ENCODE measurements at places on chromosomes 13 and 19.
A peak's percentile ranks its signal among the peaks of the same experiment; 100 is the strongest.

GRCh38 chr13:98169331-98169730, 7.7 kb downstream of the RNF113B start:
- no peak for DNase-seq

DNA sequence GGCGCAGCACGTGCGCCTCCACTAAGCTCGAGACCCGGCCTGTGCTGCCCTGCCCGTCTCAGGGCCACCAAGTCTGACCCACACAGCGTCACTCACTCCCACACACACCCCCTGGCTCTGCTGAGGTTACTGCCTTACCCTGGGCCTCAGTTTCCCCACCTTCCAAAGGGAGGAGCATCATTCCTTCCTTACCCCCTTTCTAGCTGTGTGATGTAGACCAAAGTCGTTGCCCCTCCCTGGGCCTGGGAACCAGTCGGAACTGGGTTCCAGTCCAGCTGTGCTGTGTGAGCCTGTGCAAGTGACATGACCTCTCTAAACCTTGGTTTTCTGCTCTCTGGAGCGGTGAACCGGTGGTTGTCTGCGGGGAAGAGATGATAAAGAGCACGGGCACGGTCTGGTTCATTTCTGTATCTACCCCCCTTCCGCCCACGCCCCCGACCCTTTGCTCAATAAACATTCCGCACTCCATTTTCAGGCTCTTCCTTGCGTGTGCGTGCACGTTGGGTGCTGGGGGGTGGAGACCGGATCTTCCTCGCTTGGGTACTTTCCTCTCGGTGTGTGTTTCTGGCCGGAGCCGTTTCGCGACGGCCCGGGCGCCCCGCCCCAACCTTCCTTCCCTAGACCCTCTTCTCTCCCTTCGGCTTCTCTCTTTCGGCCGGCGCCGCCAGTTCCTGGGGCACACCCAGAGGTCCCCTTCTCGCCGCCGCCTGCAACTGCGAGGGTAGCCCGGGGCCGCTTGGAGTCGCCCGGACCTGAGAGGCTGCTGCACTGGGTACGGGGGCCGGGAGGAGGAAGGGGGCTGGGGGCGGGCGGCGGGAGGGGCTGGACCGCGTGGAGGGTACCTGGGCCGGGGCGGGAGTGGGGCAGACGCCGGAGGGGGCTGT, at the start of gene ZNF581:
Gene ZNF581, plus strand, starts transcription at position 647 of the 884 bp plus-strand sequence. CDS start 923 bp downstream, outside the sequence.
- peak; percentile 70 for DNase-seq

GRCh38 chr13:92745258-92745657, 481.3 kb upstream of the GPC6 start:
- DNase-seq, result no peak

- DNase-seq, result no peak
Observed at GRCh38 chr19:30183807-30184490, 188.2 kb upstream of the ZNF536 start.

GRCh38 chr19:21569494-21569865, 64.1 kb downstream of the ZNF429 start:
- DNase-seq, result no peak

DNA sequence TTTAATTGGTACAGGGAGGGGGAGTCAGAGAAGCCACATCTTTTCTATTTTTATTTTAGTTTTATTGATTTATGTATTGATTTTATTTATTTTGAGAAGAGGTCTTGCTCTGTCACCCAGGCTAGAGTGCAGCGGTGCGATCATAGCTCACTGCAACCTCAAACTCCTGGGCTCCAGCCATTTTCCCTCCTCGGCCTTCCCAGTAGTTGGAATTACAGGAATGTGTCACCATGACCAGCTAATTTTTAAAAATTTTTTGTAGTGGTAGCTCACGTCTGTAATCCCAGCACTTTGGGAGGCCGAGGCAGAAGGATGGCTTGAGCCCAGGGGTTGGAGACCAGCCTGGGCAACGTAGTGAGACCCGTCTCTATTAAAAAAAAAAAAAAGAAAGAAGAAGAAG, 4.1 kb downstream of the IL27RA start:
- no peak for DNase-seq

GRCh38 chr13:109569958-109570711, 216.2 kb downstream of the IRS2 start:
- DNase-seq, result no peak

DNA sequence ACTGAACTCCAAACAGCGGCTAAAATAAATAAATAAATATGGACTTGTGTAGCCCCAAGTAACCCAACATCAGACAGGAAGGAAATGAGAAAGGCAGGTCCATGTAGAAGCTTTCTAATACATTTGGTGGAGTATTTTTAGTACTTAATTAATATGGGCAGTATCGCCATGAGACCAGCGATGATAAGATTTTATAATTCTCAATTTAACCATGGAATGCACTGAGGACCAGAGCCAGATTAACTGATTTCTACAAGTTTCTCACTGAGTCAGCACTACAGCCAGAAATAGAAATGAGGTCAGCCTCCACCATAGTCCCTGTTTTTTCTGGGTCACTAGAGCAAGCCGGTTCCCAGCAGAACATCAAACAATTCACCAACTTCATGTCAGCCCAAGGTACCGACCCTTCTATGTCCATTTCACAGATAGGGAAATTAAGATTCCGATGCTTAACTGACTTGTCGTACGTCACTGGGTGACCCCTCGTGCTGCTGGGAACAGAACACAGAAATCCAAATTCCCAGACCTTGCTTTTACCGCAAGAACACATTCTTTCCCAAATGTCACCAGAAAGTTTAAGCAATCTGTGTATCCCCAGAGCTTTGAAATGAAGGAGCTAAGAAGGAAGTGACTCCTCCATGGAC, 90.4 kb downstream of the COL4A1 start:
- no peak for DNase-seq

DNA sequence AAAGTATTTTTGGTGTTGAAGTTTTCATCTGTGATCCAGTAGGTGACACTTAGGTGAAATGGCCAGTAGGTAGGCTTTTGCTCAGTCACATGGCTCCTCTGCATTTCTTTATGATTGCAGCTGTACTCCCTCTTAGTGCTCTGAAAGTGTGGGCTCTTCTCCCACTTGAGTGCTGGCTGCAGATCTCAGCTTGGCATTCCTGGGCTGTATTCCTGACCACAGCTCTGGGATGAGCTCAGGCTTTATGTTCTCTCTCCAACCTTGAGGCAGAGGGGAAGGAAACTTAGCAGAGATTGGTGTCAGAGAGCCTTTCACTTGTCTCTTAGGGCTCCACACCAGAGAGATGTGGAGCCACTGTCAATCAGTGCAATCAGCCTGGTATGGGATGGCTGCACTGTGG, 254.3 kb downstream of the NDFIP2 start:
- no peak for DNase-seq

GRCh38 chr13:20144141-20144850, 16.6 kb downstream of the GJA3 start:
- DNase-seq, result no peak

DNA sequence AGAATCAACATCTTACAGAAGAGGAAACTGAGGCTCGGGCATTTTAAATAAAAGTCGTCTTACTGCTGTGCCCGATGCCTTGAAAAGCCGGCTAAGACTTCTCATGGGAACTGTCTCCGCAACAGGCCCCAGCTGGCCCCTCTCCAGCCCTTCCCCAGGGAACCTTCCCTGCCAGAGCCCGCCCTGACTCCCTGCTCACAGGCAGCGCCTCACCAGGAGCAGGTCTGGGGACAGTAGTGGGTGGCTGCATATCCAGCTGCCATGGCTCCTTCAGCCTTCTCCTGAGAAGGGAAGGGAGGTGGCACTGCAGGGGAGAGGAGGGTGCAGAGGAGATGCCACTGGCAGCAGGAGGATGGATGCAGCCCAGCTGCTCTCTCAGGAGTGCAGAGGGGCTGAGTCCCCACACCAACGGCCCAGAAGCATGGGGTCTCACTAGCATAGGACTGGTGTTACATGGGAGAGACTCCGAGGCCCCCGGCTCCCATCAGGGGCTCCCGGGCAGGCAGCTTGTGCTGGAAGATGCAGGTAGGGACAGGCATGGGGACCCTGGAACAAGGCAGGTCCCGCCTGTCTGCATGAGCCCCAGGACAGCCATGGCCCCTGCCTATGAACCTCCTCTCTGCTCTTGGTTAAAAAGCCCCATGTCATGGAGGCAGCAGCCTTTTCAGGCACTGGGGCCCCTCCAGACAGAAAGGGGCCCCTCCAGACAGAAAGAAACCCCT, 216.4 kb upstream of the SGCG start:
- no peak for DNase-seq

DNA sequence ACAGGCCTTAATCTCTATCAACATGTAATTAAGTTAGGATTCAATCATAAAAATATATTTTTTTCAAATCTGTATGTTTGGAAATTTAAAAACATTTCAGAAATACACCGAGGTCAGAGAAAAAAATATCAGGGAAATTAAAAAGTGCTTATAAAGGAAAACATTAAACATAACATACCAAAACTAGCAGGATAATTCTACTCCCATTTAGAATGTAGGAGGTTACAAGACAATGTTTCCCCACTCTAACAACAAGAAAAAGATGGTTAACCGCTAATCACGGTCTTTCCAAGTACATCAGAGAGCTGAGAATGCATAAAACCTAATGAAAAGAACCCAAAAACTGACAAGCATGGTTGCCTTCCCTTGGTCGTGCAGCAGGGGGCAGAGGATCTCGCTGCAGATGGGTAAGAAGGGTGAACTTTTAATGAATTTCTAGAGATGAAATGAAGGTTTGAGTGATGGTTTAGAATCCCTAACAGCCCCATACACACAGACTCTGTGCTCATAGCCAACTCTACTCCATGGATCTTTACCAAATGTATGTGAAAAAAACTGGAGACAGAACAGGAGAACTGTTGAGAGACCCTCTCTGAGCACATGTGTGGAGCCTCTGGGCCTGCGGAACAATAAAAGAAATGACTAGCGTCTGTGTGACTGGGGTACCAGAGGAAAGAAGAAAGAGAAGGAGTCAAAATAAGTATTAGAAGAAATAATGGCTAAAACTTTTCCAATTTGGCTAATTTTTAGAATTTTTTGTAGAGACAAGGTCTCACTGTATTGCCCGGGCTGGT, 51.3 kb upstream of the LSM14A start:
- no peak for DNase-seq
